Right atrium auricular region (tissue), 2 donors: ENCODE measurements at places on chromosomes 6 and 20. TPM values are rescaled to one million over a fixed set of nuclear protein-coding genes. Genes with fewer than 3 reads are reported as not detected.

The LPA gene
- not detected for total RNA-seq

The C2 gene
- total RNA-seq: 3.5 TPM

The SLC22A3 gene
- total RNA-seq: 0.48 TPM

- DNase-seq: no peak
- no peaks in the 10 kb centered on the region for H3K4me1 ChIP-seq
- H3K27ac ChIP-seq: no peak overlapping the region
- H3K36me3 ChIP-seq: no peaks in the 10 kb centered on the region
Measured at GRCh38 chr6:12648171-12648570, 68.4 kb upstream of the PHACTR1 start.
